ENCODE measurements at places on chromosomes 1 and 21.
A peak's percentile ranks its signal among the peaks of the same experiment; 100 is the strongest.

DNA sequence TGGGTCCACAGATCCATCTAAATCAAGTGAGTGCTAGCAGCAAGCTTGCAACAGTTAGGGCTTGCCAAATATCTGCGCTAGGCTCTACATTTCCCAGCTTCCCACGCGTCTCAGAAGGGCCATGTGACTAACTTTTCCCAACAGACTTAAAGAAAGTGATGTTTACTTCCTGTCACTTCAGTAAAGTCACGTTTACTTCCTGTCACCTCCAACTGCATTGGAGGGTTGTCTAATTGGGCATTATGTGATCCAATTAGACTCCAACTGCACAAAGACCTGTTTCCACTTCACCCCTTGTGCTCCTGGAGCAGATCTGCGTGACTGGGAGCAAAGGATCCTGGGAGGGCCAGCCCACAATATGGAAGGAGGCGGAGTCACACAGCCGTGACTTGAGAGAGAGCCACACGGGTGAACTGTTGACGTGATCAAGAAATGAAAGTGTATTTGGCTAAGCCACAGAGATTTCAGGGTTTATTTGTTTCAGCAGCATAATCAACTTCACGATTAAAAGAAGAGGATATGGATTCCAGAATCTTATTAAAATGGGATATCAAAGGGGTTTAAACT is 77.7 kb downstream of the CYYR1 start:
- no peak for DNase-seq

GRCh38 chr21:40349591-40349990 is 482.4 kb downstream of the PCP4 start:
- no peak for DNase-seq

- DNase-seq = no peak
Observed at GRCh38 chr21:35649186-35649585, 411.1 kb downstream of the SETD4 start.

DNA sequence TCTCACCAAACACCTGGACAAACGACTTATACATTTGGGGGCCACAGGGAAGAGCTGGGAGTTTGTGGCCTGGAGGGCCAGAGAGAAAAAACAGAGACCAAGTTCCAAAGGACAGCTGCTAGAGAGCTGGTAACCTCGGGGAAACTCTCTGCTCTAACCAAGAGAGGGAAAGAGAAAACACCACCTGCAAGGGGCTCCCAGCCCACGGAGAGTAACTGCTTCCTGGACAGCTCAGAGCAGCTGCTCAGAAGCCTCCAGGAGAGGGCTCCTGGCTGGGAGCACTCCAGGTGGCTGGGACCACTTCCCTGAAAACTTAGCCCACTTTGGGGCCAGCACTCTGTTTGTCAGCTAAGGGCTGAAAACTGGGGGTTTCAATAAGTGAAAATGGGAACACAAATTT is 154.8 kb upstream of the GRIK3 start:
- DNase-seq = no peak

DNA sequence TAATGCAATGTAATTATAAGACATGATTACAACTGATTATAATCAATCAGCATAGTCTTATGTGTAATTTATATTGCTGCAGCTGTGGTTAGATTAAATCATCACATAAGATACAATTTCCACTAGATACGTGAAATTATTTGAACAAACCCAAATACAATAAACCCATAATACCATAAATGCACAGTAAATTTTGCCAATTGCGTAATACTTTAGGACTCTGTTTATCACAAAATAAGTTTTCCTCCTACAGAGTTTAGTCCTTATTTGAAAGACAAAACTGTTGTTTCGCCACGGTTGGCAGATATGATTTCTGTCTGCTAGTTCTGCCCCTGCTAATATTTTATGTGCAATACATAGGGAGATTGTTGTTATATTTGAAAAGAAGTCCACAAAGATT is 895.9 kb upstream of the ADGRL4 start:
- no peak for DNase-seq

- no peak for DNase-seq
Observed at GRCh38 chr1:66764994-66765578, 12.8 kb downstream of the DYNLT5 start.

GRCh38 chr21:25412100-25412499 is 195.2 kb downstream of the MRPL39 start:
- DNase-seq = no peak

DNA sequence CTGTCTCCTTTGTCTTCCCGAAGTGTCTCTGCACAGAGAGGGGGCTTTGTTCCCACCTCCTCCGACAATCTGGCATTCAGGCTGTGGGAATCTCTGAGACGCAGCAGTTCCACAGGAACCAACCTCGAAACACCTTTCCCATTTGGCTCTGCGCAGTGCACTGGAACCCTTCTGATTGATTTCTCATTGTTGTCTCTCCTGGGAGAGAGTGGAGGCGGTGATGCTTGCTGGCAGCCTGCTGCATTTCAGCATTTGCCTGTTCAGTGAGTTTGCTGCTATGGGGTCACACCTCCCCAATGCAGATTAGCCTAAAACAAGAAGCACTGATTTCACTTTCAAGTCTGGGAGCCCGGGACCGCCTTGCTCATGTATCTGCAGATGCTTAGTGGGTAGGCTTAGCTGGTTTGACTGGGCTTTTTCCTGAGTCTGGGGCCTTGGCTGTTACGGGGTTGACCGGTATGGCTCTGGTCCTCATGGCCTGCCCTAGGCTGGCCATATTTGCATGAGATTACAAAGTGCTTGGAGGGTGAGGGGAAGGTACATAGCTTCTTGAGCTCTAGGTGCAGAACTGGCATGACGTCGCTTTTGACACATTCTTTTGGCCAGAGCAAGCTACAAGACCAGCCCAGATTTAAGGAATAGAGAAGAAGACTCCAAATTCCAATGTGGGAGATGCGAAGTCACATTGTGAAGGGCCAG is 695.3 kb downstream of the PTPRU start:
- no peak for DNase-seq

DNA sequence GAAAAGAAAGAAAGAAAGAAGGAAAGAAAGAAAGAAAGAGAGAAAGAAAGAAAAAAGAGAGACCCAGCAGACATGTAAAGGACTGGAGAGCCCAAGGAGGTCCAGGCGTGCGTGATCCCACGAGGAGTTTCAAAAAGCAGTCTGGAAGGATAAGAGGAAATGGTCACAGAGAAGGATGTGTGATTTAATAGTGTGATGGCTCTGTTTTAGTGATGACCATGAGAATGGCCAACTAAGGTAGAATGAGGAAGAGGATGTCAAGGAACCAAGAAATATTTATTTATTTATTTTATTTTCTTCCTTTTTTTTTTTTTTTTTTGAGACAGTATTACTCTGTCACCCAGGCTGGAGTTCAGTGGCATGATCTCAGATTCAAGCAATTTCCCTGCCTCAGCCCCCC is 25.5 kb downstream of the PTGS2 start:
- no peak for DNase-seq

- DNase-seq = peak; percentile 22
Observed at GRCh38 chr1:202192770-202193613, 607 bp upstream of the LGR6 start.

- DNase-seq = no peak
Observed at GRCh38 chr1:155037851-155038441, 4.3 kb downstream of the DCST1 start.

DNA sequence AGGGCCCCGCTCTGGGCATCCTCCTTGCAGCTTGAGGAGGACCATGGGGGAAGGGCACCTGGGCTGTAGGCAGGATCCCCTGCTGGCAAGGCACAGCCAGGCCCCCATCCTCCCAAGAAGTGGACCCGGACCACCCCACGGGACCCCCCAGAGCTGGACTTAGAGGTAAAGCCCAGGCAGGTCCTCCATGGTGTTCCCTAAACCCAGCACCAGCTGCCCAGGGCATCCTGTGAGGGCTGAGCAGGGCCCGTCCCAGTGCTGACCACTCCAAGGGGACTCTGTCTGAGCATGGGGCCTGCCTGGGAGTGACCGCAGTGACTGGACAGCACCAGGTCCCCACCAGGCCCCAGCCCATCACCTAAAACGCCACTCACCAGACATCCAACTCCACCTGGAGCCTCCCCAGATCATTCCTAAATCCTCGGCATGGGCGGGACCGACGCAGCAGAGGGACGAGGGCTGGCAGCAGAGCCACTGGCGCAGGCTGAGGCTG is 21.3 kb downstream of the COL6A2 start:
- no peak for DNase-seq

DNA sequence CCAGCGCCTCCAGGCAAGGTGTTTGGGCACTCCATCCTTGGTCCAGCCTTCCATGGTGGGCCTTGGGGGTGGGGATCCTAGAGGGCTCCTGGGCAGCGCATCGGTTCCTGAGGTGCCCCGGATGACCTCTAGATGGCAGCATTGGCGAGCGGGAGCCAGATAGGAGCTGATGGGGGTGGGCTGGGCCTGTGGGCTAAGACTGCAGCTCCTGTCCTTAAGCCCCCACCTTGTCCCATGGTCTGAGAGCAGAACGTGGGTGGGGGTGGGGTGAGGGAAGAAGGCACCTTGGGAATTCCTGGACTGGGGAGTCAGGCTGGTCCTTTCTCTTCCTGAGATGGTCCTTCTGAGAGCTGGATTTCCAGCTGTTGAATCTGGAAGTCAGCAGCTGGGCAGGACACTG is 93.4 kb upstream of the CSF3R start:
- DNase-seq = peak; percentile 20

- DNase-seq = no peak
Observed at GRCh38 chr1:153778824-153779519, 3.8 kb downstream of the SLC27A3 start.

DNA sequence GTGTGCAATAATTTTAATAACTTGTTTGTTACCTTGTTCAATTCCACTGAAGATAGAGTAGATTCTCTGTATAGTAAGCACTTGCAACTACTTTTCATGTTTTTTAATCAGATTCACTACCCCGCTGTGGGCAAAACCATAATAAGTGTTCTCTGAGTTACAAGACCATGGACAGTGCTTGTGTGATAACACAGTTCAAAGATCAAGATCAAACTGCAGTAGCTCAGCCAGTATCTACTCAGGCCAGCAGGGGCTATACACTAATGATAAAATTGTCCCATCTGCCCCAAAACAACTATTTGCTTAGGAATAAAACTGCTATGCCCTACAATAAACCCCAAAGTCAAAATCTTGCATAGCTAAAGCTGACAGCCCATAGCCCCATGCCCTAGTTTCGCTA is 129.6 kb downstream of the LRRC7 start:
- DNase-seq = no peak

DNA sequence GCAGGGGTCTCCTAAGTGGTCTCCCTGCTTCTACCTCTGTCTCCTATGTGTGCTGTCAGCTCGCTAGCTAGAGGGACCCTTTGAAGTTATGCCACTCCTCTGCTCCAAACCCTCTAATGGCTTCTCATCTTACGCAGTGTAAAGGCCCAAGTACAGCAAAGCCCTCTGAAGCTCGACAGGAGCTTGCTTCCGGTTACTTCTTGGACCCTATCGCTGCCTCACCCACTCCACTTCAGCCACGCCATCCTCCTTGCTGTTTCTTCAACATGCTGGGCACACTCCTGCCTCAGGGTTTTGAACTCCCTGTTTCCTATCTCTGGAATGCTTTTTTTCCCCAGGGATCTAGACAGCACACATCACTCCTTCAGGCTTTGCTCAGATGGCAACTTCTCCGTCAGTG is 102.3 kb upstream of the F3 start:
- no peak for DNase-seq

GRCh38 chr1:119909890-119910596 is 13.7 kb upstream of the ADAM30 start:
- DNase-seq = no peak

DNA sequence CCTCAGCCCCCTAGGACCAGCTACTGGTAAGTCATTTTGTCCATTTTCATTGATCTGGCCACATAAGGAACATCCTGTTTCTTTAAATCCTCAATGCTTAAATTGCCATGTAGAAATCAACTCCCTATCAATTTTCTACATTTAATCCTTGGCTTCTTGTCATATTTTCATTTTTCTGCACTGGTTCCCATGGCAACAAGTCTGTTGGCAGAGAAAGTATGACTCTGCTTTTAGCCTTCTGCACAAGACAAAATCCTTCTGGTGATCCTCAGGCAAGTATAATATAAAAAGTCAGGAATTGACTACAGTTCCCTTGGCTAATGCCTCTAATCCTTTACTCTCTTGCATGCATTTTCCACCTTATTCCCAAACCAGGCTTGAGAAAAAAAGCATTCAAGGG is 65.0 kb downstream of the LRRC40 start:
- DNase-seq = no peak

DNA sequence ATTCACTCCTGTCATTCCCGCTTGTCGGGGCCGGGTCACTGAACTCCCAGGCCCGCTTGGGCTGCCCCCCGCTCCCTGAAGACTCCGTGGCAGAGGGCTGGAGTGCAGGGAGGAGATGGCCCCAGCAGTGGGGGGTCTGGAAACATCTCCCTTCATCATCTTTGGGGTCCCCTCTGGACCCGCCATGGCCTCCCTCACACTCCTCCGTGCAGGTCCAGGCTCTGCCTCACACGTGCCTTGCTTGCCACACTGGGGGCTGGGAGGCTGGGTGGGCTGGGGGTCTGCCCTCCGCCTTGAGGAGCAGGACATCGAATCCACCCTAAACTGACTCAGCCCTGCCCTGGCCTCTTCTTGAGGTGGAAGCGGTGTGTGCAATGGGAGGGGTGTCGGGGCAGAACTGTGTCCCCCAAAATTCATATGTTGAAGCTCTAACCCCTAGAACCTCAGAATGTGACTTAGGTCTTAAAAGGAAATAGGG is 35.2 kb downstream of the POFUT2 start:
- no peak for DNase-seq

GRCh38 chr1:234975122-234975940 is 153.3 kb downstream of the TOMM20 start:
- DNase-seq = no peak

- no peak for DNase-seq
Observed at GRCh38 chr1:25590096-25590824, 26.3 kb upstream of the MAN1C1 start.

DNA sequence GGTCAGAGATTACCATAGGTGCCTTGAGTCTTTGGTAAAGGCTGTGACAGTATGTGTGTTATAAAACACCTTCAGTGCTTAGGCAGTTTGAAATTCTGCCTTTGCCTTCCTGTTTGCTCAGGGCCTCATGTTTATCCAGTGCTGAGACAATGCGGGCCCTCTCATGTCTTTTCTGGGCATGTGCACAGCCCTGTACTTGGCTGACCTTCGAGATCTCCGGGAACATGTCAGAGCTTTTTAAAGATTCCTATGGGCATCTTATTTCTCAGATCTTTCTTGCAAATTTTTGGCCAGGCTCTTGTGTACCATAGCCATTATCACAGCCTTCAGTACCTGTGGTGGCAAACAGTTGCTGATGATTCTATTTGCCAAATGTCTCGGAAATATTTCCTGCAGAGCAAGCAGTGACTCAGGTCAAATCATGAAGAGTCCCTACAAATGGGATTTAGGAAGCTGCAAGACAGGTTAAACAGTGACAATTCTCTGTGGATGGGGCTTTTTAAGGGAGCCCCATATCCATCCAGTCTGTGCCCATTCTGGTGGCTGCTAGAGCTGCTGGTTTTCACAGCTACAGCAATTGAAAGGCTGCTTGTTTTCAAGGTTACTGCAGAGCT is 42.1 kb downstream of the HOOK1 start:
- no peak for DNase-seq

GRCh38 chr1:201760516-201760915 is 68.4 kb upstream of the IPO9 start:
- no peak for DNase-seq

Data from stimulated activated CD8-positive, alpha-beta memory T cell treated with anti-CD3 and anti-CD28 coated beads, Interleukin-7, amount 100 ng/mL, for 24 hours (primary cell).